Activated T-helper 9 cell treated with anti-CD3 and anti-CD28 coated beads, Interleukin-2, amount 50 U/mL, for 16 hours (primary cell): ENCODE measurements at places on chromosomes 2 and 18.

- DNase-seq: no peak
These were observed 65.1 kb downstream of the LRP1B start for GRCh38 chr2:142065700-142066099.

DNA sequence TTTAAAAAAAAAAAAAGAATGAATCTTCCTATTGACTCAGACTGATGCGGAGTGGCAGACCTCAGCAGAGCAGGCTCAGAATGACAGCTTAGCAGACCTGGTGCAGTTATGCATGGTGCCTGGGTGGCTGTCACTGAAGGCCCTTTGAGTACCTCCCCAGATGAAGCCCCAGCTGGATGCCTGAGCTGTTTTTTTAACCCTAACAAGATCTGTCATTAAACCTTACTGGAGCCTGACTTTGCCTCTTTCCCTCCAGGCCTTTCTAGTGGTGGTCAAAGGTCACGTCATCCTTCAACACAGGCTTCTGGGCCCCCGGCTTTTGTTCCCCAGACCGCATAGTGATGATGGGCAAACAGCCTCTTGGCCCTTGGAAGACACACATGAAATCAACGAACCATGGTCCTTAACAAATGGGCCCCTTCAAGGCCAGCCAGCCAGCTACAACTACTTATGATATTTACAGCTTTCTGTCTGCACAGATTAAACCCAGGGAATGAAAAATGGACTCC is 138.3 kb upstream of the CYP1B1 start:
- DNase-seq: no peak

GRCh38 chr2:64708829-64709228 is 55.1 kb upstream of the SERTAD2 start:
- no peak for DNase-seq

GRCh38 chr18:37175727-37176620 is 347.0 kb downstream of the KIAA1328 start:
- no peak for DNase-seq

DNA sequence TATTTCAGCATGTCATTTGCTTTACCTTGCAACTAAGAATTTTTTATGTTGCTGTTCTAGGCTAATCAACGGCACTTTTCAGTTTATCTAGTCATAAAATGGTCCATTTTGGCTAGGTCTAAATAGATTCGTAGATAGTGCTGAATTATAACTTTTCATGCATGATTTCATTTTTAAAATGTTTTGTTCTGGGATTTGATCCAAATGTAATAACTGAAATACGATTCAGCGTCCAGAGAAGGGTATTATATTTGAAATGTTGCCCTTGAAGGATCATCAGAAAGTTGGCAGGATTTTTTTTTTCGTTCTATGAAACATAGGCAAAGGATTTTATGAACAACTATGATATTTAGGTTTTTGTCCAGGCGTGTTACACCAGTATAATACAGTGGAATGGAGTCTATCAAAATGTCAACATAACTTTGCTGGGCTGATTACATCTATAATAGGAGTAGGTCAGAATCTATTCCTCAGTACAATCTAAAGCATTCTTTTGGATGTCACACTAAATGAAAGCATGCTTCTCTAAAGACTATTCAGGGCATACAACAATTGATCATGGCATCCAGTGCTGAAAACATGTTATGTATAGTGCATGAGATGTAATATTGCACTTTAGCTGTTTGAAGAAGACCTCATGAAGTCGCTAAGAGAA is 24.8 kb downstream of the TTC27 start:
- DNase-seq: no peak

GRCh38 chr2:239127513-239127912 is 273.3 kb downstream of the HDAC4 start:
- DNase-seq: no peak

DNA sequence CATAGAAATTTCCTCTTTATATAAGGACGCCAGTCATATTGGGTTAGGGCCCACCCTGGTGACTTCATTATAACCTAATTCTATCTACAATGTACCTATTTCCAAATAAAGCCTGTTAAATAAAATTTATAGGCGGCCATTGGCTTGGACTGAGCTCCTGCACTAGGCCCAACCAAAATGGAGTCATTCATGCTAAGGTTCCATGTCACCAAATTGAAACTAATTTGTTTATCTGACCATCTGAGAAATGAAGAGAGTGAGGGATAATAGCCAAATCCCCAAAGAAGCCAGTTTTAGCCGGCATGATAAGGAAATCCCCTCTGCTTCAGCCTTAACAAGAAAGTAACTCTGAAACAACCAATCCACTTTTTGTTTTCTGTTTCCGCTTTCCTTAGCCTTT is 7.2 kb upstream of the DYM start:
- DNase-seq: no peak

- no peak for DNase-seq
These were observed 45.4 kb downstream of the ASAP2 start for GRCh38 chr2:9252002-9252357.

DNA sequence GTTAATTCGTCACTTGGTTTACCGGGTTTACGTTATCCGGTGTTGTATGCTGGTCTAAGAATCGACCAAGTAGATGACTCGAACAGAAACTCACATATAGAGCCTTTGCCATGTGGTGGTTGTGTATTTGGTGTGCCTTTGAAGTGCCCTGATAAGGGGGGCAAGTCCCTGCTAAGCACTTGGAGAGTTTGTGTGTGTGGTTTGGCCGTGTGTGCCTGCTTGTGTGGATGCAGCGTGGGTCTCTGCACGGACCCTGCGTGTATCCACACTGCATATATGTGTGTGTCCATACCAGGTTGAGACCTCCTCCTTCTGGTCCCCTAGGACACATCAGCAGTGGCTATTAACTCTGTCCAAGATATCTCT is 2.4 kb upstream of the CELF4 start:
- DNase-seq: no peak

- no peak for DNase-seq
These were observed 102.6 kb upstream of the APCDD1 start for GRCh38 chr18:10351858-10352257.

DNA sequence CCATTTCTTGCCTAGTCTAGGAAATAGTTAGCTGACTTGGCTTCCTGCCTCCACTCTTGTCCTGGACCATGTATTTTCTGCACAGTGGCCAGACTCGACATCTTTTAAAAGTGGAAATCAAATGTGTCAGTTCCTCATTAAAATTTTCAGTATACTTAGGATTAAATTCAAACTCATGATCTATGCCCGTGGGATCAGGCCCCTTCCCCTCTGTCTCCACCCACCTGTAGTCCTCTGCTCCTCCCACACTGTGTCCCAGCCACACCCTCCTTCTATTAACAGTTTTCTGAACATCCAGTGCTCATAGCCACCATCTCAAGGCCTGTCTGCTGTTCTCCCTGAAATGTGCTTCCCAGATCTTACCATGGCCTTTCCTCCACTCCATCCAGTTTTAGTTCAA is 13.3 kb downstream of the ARHGAP25 start:
- no peak for DNase-seq

DNA sequence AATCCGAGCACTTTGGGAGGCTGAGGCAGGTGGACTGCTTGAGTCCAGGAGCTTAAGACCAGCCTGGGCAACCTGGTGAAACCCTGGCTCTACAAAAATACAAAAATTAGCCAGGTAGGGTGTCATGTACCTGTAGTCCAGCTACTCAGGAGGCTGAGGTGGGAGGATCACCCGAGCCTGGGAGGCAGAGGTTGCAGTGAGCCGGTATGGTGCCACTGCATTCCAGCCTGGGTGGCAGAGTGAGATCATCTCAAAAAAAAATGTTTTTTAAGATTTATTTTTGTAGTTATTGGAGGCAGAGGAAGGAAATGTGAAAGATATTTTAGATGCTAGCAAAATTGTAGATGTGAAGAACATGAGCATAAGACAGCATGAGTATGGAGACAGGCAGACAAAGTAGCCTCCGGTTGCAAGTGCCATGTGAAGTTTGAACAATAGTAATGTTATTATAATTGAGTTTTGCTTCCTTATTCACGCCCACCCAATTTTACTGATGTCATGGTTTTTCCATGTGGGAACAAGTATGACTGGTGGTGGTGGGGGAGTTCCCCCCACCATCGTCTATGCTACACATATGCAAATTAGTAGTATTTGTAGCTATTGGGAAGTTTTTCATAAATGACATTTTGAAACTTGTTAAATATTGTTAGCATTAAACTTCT is 18.0 kb downstream of the REL start:
- DNase-seq: peak; percentile 23

- no peak for DNase-seq
These were observed 102.9 kb upstream of the SLC8A1 start for GRCh38 chr2:40554665-40555294.

DNA sequence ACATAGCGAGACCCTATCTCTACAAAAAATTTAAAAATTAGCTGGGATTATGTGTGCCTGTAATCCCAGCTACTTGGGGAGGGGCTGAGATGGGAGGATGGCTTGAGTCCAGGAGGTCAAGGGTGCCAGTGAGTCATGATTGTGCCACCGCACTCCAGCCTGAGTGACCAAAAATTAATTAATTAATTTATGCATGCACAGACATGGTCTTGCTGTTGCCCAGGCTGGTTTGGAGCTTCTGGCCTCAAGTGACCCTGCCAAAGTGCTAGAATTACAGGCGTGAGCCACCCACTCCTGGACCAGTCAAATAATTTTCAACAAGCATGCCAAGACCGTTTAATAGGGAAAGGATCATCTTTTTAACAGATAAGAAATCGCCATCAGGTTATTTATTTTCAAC is 57.7 kb upstream of the TFCP2L1 start:
- DNase-seq: no peak

- DNase-seq: no peak
These were observed 43.5 kb downstream of the SPTBN1 start for GRCh38 chr2:54499661-54500060.
